ENCODE measurements at places on chromosomes 3 and 15.

GRCh38 chr3:35549690-35550089 lies 89.6 kb upstream of the ARPP21 start:
- no peak for DNase-seq

- no peak for DNase-seq
Observed at GRCh38 chr15:25803036-25803435, 60.1 kb downstream of the ATP10A start.

DNA sequence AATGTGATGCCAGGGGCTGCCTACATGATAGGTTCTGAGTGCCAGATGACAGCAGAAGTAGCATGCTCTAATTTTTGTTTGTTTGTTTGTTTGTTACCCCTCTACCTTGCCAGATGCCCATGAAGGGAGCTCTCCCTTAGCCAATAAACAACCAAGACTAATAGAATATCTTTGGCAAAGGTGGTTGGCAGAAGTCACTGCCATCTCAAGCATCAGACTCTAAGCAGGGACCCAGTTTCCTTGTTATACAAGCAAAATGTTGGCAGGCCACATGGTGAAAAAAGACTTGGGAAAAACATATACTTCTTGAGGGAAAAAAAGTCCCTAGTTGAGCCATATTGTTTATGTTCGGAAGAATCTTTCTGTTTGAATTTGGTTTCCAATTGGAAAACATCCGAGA lies 609.0 kb upstream of the CFAP20DC start:
- no peak for DNase-seq

GRCh38 chr3:71229905-71230657 lies 353.4 kb downstream of the FOXP1 start:
- no peak for DNase-seq

- no peak for DNase-seq
Observed at GRCh38 chr3:67461667-67462142, 192.7 kb downstream of the SUCLG2 start.

DNA sequence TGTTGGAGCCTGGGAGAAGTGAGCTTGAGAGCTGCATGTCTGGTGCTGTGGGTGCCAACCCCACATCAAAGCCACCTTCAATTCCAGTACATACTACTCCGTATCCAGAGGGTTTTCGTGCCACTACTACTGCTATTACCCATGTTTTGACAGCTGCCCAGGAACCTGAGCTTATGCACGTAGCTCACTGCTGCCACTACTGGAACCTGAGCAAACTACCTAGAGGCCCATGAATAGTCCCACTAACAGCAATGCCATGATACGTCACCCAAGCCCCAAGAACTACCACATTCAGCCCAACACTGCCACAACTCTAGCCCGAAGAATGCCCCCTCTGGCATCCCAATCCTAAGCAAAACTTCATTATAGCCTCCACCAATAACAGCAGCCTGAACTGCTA lies 215.2 kb upstream of the BCHE start:
- peak; percentile 28 for DNase-seq

All from SK-MEL-5 (cell line).